Right lung (tissue), 10 donors: ENCODE measurements at places on chromosomes 1 and 21. TPM values are rescaled to one million over a fixed set of nuclear protein-coding genes. Genes with fewer than 3 reads are reported as not detected.
A peak's percentile ranks its signal among the peaks of the same experiment; 100 is the strongest.

GRCh38 chr1:58754073-58754613 is 29.7 kb downstream of the JUN start:
- no peak for DNase-seq

DNA sequence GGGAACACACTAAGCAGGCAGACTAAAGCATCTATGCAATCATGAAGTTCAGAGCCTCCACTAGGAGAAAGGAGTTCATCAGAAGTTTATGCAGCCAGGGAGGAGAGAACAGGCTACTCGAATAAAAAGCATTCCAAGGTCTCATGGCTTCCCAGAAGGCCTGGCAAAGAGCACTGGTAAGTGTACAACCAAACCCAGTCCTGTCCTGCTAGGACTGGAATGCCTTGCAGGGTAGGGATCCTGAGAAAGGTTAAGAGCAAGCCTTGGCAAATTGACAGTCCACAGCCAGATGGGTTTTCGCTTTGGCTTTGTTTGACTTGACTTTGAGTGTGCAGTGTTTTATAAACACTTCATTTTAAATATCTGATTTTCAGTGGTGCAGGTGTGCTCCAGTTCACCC is 133.6 kb upstream of the ATP1B1 start:
- DNase-seq, result peak; percentile 37

- DNase-seq, result no peak
Measured at GRCh38 chr1:206854401-206855129, 10.9 kb upstream of the IL20 start.

DNA sequence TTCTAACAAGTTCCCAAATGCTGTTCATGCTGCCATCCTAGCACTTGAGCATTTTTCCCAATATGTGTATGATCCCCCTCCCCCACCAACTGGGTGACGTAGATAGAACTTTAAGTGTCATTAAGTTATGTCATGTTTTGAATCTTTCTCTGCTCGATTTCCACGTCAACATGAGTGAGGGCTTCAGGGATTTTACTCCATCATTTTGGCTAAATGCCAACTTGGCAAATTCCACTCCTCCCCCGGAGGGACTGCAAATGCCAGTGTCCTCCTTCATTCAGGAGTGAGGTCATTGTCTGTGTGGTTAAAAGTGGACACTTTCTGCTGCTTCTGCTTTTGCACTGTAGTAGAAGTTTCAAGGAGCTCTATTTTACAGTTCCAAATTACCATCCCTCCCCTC is 201.7 kb downstream of the FGGY start:
- DNase-seq, result no peak

DNA sequence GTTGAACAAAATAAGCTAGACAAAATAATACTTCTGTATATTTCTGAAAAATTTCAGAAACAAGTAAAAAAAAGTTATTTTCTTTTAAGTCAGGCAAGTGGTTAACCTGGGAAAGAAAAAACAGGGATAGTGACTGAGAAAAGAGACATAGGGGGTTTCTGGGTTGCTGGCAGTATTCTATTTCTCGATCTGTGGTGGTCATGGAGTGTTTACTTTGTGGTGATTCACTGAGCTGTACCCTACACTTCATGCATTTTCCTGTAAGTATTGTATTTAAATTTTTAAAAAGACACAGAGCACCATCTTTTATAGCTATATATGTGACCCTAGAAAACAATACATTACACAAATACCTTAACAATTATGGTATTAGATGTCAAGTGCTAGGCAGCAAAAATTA is 58.2 kb downstream of the ZNF644 start:
- no peak for DNase-seq

DNA sequence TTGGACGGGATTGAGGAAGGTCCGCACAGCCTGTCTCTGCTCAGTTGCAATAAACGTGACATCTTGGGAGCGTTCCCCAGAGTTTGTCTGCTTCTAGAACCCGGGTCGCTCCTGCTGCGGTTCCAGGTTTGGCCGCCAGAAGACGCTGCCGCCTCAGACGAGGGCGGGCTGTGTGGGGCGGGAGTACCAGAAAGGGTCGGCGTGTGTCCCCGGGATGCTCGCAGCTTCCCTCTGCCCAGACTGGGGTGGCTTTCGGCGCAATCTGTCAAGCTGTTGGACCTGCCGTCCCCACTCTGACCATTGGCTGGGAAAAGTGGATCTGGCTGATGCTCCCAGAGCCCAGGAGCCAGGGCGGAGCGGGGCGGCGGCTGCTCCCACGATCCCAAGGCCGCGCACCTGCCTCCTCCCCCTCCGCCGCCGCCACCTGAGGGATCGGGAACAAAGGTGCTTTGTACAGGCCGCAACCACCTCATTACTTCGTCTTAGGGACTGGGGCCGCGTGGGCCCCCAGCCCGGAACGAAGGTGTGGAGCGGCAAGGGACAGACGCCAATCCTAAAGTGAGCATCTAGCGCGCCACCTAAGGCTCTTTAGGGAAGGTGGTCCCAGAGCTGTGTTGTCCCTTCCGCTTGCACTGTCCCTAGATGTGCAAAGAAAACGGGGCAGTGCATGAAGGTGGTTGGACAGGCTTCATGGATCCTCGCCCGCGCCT is 683 bp upstream of the EFNA4 start:
- no peak for DNase-seq

GRCh38 chr1:183361081-183361480 is 57.1 kb downstream of the NMNAT2 start:
- no peak for DNase-seq

- DNase-seq, result no peak
Measured at GRCh38 chr1:201267481-201268229, 15.7 kb upstream of the PKP1 start.

- no peak for DNase-seq
Measured at GRCh38 chr1:112504661-112505399, 3.9 kb upstream of the WNT2B start.

- no peak for DNase-seq
Measured at GRCh38 chr1:107200631-107201030, 59.8 kb downstream of the NTNG1 start.

DNA sequence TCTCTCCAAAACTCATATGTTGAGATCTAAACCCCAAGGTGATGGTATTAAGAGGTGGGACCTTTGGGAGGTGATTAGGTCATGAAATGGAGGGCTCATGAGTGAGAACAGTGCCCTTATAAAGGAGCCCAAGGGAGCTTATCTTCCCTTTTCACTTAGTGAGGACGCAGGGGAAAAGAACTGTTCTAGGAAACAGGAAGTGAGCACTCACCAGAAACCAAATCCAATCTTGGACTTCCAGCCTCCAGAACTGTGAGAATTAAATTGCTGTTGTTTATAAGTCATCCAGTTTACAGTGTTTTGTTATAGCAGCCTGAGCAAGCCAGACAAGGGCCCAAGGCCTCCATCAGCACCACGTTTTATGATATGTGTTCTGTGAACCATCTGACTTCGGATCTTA is 60.3 kb upstream of the LRRC8D start:
- no peak for DNase-seq

DNA sequence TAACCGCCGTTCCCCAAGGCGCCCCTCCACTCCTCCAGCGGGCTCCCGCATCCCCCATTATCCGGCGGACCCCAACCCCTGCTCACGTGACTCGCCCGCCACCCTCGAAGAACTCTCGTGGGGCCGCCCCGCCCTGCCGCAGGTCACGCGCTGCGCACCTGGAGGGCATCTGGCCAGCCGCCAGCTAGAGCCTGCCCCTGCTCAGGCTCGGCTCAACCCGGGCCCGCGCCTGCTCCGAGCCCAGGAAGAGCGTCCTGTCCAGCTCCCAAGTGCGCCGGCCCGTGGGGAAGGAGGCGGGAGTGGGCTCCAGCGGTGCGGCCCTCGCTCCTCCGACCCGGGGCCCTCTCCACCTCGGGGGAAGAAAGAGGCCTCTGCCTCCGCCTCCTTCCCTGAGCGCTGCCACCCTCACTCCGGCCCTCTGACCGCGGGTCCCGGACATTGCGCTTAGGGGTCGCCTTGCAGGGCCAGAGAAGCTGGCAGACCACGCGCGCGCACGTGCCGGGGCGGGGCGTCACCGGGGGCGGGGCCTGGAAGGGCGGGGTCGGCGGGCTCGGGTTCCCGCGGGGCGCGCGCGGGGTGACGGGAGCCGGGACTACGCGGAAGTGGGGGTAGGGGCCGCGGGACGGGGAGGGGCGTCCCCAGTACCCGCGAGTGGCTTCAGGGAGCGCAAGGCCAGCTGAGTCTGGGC is 28.4 kb downstream of the HMGN2 start:
- DNase-seq, result peak; percentile 91

- no peak for DNase-seq
Measured at GRCh38 chr1:35120458-35121133, 41.4 kb downstream of the ZMYM1 start.

Gene ADORA1
- polyA plus RNA-seq, result 12.3 TPM

Gene MRPS21
- polyA plus RNA-seq, result 57.5 TPM

Gene TINAGL1
- polyA plus RNA-seq, result 35.2 TPM

Gene AK5
- polyA plus RNA-seq, result 0.46 TPM

Gene CELA3A
- not detected for polyA plus RNA-seq

Gene SELENBP1
- polyA plus RNA-seq, result 95.6 TPM
